Kasumi-1 (cell line): ENCODE measurements at places on chromosomes 11 and 22.

- no peak for DNase-seq
Measured at GRCh38 chr22:37302674-37303555, 20.6 kb downstream of the CYTH4 start.

DNA sequence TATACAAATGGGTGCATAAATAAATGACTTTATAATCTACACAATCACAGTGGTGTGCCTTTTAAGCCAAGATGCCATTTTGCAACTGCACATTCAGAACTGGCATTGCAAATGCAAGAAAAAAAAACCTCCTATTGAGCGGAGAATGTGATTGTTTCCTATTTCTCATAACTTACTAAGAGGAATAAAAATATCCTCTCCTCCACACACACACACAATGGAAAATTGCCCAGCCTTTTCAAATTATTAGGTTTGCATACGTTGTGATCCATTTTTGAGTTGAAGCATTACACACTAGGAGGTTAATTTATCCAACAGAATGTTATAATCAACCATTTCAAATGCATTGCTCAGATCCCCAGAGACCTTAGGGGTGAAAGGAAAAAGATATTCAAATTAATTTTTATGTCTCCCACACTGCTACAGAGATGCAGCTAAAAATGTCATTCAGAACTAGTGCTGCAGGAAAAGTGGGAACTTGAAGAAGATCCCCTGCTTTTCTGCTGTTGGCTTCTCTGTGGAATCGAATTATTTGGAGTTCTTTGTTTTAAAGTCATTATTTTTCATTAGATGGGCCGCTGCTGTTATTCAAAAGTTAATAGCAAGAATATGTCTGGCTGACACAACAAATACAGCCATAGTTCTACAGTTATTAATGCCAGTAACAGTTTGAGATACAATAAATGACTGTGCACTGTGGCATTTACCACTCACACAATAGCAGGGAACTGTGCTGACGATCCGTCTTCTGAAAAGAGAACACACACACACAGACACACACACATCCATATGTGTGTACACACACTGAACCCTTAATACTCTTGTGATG is 299.9 kb upstream of the ANO5 start:
- DNase-seq: no peak

DNA sequence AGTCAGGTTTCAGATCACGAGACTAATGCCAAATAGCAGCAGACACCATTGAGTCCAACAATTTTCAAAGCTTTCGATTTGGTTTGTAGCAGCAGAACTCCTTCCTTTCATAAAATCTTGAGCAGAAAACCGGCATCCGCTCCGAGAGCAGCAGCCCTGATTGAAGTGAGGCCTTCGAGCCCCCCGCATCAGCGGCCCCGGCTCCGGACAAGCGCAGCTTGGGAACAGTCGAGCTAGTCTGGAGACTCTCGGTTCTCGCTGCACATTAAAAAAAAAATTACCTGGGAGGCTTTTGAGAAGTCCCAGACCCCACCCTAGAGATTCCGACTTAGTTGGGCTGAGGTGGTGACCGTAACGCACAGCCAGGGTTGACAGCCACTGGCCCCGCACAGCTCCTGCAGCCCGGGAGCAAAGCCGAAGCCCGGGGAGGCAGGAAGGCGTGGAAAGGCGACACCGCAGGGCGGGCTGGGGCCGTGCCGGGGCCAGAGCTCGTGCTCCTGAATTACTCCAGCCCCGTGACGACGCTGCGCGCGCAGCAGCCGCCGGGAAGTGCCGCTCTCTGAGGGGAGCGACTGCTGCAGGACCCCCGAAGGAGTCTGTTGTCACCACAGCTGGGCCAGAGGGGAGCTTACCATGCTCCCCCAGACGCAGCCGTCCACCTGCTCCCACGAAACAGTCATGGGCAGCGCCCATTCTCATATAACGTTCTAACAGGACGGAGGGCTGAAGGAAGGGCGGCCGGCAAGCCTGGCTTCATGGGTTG is 57.8 kb downstream of the SPATA19 start:
- DNase-seq: no peak

- DNase-seq: no peak
Measured at GRCh38 chr11:57427727-57428082, 784 bp upstream of the SLC43A3 start.

GRCh38 chr11:123546515-123546914 is 107.9 kb downstream of the SCN3B start:
- DNase-seq: no peak
